ENCODE measurements at places on chromosomes 4 and X.

- no peak for DNase-seq
These were observed 37.5 kb upstream of the STK26 start for GRCh38 chrX:131985526-131986049.

DNA sequence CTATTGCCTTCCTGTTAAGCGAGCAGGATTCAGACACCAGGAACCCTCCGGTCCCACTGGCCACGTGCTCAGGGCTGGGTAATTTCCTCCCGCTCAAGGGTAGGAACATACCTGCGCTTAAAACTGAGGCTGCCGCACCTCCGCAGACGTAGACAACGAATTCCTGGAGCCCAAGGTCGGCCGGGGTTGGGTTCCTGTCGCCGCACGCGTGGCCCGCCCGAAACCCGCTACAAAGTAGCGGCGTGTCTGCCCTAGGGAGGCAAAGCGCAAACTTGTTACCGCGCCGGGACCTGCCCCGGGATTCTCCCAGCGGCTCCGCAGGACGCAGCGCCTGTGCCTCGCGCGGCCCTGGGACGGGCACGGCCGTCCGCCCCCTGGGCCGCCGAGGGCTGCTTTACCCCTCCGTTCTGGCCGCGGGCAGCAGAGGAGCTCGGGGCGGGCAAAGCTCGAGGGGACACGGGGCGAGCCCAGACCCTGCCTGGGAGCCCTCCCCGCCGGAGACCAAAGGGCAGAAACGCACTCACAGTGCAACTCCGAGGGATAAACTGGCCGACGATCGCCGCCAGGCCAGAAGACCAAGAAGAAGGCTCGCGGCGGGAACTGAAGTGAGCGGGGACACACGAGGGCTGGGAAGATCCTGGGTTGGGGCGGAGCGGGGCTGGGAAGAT lies at the start of gene ERVMER34-1:
Gene ERVMER34-1, minus strand, starts transcription at position 607 of the 668 bp plus-strand sequence. CDS start 5,905 bp downstream, outside the sequence.
- DNase-seq = no peak

GRCh38 chr4:87884976-87885549 lies 52.3 kb downstream of the MEPE start:
- no peak for DNase-seq

DNA sequence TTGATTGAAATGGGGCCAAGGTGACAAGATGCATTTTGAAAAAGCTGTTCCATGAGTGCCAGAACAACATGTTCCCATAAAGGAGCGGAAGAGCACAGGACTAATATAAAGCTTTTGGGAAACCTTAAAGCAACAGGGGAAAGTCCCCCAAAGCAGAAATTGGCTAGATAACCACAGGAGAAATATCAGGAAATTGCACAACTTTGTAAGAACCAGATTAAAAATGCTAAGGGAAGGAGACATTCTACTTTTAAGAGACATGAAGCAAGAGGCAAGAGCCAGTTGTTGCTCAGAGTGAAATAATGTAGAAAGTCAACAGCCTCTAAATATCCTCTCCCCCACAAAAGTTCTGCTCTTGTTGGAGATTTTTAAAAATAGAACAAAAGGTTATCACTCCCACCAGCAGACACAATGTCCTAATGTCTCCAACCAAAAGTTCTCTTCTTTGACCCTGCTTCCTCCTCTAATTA lies 85.2 kb upstream of the LNX1 start:
- no peak for DNase-seq

DNA sequence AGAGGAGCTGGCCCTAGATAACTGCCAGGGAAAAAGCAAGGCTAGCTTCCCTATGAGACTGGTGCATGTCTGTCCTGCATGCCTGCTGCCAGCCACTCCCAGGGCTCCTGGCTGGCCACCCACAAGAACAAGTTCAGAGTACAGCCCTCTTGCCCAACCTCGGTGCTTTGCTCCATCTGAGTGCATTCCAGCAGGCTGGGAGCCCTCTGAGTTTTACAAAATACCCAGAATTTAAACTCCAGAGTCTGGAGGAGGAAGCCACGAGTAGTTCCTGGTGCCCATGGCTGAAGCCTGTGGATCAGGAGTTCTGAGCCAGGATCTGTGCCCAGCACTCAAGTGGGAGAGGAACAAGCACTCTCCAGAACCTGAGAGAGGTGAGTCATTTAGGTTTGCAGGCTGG lies 111.6 kb downstream of the MAGEE2 start:
- no peak for DNase-seq

GRCh38 chr4:39936565-39937418 lies 40.9 kb downstream of the PDS5A start:
- DNase-seq = no peak

DNA sequence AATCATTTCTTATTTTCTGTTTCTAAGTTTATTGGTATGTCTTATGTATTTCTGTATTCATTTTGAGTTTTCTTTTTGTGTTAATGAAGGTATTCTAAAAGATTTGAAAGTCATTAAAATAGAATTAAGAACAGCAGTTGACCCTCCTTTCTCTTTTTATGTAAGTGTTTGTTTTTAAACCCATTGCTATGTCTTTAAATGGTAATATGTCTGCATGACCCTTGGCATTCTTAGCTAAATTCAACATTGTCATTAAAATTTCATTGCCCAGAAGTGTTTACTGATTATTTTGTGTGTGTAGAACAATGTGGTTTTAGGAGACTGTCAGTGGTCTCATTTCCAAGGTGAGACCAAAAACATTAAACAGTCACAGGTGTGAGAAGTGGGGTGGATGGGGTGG lies 197.8 kb downstream of the PCDH7 start:
- DNase-seq = no peak

GRCh38 chr4:40152637-40153036 lies 44.2 kb upstream of the RHOH start:
- no peak for DNase-seq

DNA sequence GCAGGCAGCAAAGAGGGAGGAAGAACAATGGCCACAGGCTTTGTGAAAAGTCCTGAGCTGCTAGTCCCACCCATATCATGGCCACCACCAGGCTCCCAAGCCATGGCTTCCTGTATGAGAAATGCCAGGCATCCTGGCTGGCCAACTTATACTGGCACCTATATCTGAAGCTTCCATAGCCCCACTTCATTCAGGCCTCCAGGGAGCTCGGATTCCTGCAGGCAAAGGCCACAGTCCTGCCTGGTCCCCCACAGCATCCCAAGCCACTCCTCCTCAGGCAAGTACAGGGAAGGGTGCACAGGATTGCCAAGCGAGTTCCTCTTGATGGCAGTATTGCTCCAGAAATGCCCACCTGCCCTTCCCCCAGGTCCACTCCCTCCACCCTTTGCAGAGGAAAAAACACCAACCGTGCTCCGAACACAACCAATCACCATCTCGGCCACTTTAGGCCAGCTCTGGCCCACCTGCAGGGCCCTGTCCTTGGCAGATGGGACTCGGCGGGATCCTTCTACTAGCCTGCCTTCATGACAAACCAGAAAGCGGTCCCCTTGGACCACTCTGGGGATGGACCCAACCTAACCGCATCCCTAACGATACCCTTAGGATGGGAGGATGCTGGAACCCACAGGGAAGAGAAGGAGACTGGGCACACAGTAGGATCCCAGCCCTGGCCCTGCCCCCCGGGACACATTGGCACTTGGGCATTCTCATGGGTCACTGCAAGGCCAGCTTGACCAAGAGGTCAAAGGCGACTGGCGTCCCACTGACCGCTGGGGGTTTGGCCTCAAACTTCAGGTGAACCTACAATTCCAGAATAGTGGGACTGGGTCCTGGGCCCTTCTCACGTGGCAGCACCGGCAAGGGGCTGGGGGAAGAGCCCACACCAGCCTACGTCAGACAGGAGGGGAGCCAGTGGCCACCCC lies 220.4 kb upstream of the AGTR2 start:
- no peak for DNase-seq

DNA sequence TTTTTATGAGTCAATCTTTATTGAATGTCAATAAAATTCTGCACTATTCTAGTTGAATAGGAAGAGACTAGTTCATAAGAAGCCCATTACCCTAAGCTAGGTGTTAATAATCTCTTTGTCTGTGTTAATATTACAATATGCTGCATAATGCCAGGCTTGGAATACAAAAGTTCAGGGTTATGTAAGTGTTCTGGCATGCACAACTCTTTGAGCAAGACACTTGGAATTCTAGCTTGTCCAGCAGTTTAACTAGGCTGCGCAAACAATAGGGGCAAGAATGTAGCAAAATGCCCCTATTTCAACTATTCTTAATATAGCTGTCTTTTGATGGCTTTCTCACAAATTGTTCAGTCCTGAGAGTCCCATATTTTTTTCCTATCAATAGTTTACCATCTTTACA lies 31.3 kb upstream of the ETNPPL start:
- no peak for DNase-seq

DNA sequence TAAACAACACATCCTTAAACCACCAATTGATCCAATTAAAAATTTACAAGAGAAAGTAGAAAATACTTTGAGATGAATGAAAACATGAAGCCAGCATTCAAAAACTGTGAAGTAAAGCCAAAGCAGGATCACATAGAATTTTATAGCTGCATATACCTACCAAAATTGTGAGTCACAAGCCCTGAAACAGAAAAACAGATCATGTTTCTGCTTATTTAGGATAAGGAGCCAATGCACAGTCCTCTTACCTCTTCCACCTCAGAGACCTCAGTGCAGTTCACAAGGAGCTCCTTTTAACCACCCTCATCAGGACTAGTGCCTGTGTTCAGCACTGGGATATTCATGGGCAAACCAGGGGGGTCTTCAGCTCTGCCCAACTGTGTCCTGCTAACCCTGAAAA lies 386.7 kb downstream of the TECRL start:
- DNase-seq = no peak

DNA sequence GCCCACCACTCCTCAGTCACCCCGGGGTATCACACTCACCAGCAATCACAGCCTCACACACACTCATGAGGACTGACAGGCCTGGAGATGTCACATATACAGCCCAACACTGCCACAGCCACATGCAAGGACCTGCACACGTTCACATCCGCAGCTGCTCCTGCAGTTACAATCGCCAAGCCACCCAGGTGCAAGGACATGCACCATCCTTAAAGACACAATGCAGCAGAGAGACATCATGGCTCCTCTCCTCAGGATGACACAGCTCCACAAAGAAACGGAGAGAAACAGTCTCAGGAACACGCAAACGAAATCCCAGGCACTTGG lies 1.1 kb downstream of the PCSK1N start:
- DNase-seq = no peak

GRCh38 chr4:23881674-23882337 lies 8.0 kb downstream of the PPARGC1A start:
- no peak for DNase-seq

DNA sequence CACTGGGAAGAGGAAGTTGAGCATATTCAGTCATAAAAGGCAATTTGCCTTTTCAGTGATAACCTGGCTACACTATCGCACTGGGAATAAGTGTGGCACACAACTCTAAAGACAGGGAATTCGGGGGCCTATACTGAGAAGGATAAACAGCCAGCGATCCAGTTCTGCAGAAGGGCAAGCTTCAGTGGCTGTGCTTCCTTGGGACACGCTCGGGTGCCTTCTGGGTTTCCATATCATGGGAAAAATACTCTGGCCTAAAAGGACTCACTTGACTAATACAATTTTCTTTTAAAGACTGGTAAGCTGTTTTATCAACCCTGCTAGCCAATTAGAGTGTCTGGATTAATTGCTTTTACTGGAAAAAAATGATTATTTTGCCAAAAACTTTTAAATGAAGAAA lies 58.5 kb downstream of the TENM3 start:
- no peak for DNase-seq

- no peak for DNase-seq
These were observed 20.5 kb upstream of the C4orf17 start for GRCh38 chr4:99490286-99490685.

DNA sequence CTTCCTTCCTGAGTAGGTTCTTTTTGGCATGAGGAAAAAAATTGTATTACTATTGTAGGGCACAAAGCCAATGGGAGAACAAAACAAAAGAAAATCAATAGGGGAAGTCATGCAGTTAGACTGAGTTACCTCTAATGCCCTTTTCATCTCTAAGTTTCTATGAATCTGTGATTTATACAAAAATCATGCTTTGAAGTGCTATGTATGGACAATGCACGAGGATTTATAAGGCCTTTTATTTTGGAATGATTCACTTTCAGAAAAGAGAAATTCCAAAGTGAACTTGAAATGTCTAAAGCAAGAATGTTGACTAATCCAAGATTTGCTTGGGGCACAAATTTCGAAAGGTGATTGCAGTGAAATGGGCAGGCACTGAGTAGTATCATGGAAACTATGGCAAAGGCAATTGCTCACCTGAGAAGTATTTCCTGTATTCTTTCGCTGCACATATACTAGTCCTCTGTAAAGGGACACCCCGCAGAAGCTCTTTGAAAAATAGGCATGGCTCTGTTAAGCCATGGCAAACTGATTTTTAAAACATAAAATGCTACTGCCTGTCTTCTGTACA lies 52.8 kb downstream of the ADGRG4 start:
- no peak for DNase-seq

DNA sequence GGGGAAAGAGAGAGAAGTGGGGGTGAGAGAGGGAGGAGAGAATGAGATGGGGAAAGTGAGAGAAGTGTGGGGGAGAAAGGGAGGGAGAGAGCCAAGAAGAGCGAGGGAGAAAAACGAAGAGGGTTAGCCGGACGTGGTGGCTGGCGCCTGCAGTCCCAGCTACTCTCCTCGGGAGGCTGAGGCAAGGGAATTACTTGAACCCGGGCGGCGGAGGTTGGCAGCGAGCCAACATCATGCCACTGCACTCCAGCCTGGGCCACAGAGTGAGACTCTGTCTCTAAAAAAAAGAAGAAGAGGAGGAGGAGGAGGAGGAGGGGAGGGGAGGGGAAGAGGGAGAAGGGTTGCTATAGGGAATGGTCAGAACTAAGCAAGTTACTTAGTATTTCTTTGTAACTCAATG lies 1.7 kb upstream of the NXT2 start:
- no peak for DNase-seq

DNA sequence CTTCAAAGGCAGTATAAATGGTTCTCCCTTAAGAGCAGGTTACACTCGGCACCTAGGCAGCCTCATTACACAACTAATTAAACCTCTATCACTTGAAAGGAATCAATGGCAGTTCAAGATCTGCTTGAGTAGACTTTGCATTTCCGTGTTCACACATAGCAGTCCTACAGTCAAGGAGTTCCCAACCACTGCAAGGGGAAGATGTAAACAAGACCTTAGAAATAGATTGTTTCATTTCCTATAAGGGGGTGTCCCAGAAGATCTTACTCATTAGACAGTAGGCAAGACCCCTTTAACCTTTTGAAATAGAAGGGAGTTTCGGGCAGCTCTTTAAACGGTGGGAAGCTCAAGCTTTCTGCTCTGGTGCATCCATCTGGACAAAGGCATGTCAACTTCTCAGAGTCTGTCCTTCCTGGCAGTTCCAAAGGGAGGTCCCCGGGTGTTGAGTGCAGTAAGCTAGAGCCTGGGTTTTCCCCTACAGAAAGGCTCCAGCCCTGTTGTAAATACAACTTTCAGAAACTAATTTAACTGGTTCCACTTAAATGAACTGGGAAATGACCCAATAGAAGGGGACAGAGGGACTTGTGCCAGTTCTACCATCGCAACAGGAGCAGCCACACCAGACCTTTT lies 150.8 kb downstream of the RBMX2 start:
- DNase-seq = no peak

All from stimulated activated CD4-positive, alpha-beta T cell treated with anti-CD3 and anti-CD28 coated beads, Interleukin-1b, Interleukin-23, amount 100 ng/mL, for 1 hour (primary cell).